ENCODE measurements at places on chromosomes 12 and 14.

- no peaks in the 10 kb centered on the region for H3K27me3 ChIP-seq
- H3K4me1 ChIP-seq = no peaks in the 10 kb centered on the region
Observed at GRCh38 chr12:7645395-7646177, 20.1 kb downstream of the APOBEC1 start.

- no peaks in the 10 kb centered on the region for H3K4me1 ChIP-seq
- no peak overlapping the region for H3K4me3 ChIP-seq
- H3K27ac ChIP-seq = no peak overlapping the region
- H3K36me3 ChIP-seq = no peaks in the 10 kb centered on the region
- no peak for DNase-seq
Observed at GRCh38 chr12:95198914-95199313, 18.4 kb downstream of the FGD6 start.

GRCh38 chr14:27026097-27026496, 428.3 kb upstream of the NOVA1 start:
- H3K36me3 ChIP-seq = no peaks in the 10 kb centered on the region
- H3K4me3 ChIP-seq = no peak overlapping the region
- no peak for DNase-seq

GRCh38 chr14:76872796-76873432, 46.7 kb downstream of the LRRC74A start:
- no peaks in the 10 kb centered on the region for H3K4me1 ChIP-seq
- no peak overlapping the region for H3K27ac ChIP-seq
- no peaks in the 10 kb centered on the region for H3K27me3 ChIP-seq
- peak; percentile 72 for DNase-seq
- no peak overlapping the region for H3K4me3 ChIP-seq

GRCh38 chr12:42728770-42729534, 139.4 kb upstream of the PRICKLE1 start:
- no peak for DNase-seq
- no peaks in the 10 kb centered on the region for H3K4me1 ChIP-seq
- no peaks in the 10 kb centered on the region for H3K36me3 ChIP-seq
- no peak overlapping the region for H3K27ac ChIP-seq
- no peaks in the 10 kb centered on the region for H3K27me3 ChIP-seq
- no peak overlapping the region for H3K4me3 ChIP-seq

DNA sequence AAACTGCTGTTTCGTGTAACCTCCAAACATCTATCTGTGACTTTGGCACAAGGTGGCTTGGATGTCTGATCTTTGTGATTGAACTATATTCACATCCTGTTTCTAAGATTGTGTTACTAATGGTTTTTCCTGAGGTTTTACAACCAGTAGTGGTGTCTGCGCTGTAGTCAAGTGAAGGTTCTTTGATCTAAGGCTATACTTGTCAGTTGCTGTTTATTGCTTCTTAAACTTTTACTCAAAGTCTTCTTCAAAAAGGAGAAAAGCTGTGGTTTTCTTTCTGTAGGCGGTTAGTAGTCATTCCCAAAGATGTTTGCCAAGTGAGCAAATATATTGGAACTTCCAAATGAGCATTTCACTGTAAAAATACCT, 12.3 kb upstream of the CALM1 start:
- peak overlapping the region; percentile 98 for H3K27ac ChIP-seq
- peaks cover 8% of the 10 kb centered on the region for H3K4me1 ChIP-seq
- H3K36me3 ChIP-seq = no peaks in the 10 kb centered on the region

- H3K4me3 ChIP-seq = no peak overlapping the region
- no peak for DNase-seq
- no peaks in the 10 kb centered on the region for H3K27me3 ChIP-seq
- H3K27ac ChIP-seq = no peak overlapping the region
Observed at GRCh38 chr12:67306712-67307111, 37.6 kb downstream of the CAND1 start.

- no peak overlapping the region for H3K4me3 ChIP-seq
- no peaks in the 10 kb centered on the region for H3K4me1 ChIP-seq
- H3K36me3 ChIP-seq = peaks cover 35% of the 10 kb centered on the region
- no peaks in the 10 kb centered on the region for H3K27me3 ChIP-seq
- no peak overlapping the region for H3K27ac ChIP-seq
Observed at GRCh38 chr12:49049566-49050224, 10.9 kb downstream of the KMT2D start.

DNA sequence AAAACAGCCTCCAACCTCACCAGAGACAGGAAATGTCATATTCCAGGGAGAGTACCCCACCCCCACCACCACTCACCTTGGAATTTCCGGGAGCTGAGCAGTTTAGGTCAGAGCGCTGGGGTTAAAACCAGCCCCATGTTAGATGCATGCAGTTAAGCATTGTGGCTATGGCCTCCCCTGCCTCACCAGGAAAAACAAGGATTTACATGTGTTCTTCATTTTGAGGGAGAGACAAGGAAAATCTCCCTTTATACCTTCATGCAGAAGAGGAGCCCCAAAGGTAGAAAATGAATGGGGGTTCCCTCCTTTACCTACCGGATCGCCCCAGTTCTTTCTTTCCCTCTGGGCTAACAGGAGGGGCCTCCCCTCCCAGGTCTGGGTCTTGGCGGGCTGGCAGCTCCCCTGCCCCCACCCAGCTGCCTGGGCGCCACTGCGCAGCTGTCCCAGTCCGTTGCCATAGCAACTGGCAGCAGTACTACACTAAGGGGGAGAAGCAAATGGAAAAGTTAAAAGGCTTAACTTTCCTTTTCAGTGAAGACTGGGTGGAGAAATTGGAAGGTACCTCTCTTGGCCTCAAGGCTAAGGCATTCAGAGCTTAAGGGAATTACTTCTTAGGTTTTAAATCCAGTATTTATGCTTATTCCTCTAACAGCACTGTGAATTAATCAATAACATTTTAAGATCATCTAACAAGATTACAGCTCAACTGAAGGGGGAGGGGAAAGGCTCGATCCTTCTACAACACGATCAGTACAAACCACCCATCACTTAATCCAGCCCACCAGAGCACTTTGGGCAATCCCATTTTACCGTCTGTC, 20.5 kb downstream of the CBX5 start:
- no peak for DNase-seq
- peak overlapping the region; percentile 60 for H3K4me3 ChIP-seq
- H3K27ac ChIP-seq = peak overlapping the region; percentile 85
- no peaks in the 10 kb centered on the region for H3K27me3 ChIP-seq
- H3K36me3 ChIP-seq = no peaks in the 10 kb centered on the region

DNA sequence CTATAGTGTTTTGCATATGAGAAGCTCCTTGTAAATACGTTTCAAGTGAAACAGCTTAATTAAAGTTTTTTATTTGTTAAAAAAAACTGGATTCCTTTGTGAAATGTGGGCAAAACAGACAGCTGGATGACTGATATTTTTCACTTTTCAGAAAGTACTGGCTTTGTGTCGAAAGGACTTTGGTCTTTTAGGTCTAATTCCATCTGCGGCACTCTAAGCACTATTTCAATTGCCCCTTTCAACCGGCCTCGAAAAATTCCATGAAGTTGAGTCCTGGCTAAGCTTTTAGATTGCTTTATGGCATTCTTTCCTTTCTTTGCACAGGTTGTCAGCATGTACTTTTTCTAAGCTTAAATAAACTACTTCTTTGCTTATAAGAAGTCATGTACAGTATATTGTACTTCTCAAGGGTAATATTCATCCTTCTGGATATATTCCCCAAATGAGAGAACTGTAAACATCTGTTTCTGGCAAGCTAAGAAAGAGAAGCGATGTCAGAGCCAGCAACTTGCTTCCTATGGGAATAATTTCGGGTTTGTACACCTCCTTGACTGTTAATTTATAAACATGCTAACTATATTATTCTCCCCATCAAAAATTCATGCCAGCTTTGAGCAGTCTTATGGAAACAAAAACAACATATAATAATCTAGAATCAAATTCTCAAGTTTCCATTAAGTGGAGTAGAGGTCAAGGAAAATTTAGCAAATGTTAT, 611.3 kb downstream of the ETNK1 start:
- no peak overlapping the region for H3K27ac ChIP-seq
- no peak for DNase-seq
- H3K27me3 ChIP-seq = no peaks in the 10 kb centered on the region
- no peaks in the 10 kb centered on the region for H3K36me3 ChIP-seq

- H3K27ac ChIP-seq = no peak overlapping the region
- DNase-seq = no peak
- H3K27me3 ChIP-seq = no peaks in the 10 kb centered on the region
- H3K36me3 ChIP-seq = no peaks in the 10 kb centered on the region
- no peak overlapping the region for H3K4me3 ChIP-seq
- no peaks in the 10 kb centered on the region for H3K4me1 ChIP-seq
Observed at GRCh38 chr14:50371546-50371945, 25.1 kb downstream of the CDKL1 start.

DNA sequence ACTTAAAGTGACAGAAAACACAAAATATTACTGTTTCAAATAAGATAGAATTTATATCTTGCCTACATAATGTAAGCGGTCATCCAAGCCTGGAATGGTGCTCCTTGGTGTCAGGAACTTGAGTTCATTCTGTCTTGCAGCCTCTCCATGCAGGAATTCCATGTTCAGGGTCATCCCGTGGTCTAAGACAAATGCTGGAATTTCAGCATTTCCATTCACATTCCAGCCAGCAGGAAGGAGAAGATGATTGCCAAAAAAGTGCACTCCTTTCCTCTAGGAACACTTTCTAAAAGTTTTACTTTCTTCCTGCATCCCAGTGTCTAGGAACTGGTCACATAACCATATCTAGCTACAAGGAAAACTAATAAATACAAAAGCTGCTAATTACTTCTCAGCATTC, 106.3 kb downstream of the PTPRO start:
- no peaks in the 10 kb centered on the region for H3K27me3 ChIP-seq
- no peak overlapping the region for H3K27ac ChIP-seq
- no peaks in the 10 kb centered on the region for H3K36me3 ChIP-seq
- DNase-seq = no peak

Data from breast epithelium (tissue), 4 donors.